ENCODE measurements at places on chromosomes 13 and 19.

- DNase-seq, result no peak
Observed at GRCh38 chr19:58261600-58261967, 17.2 kb upstream of the ZNF8 start.

- DNase-seq, result no peak
Observed at GRCh38 chr13:94829837-94830365, 117.6 kb upstream of the SOX21 start.

- no peak for DNase-seq
Observed at GRCh38 chr19:29311191-29311790, 98.3 kb upstream of the UQCRFS1 start.

DNA sequence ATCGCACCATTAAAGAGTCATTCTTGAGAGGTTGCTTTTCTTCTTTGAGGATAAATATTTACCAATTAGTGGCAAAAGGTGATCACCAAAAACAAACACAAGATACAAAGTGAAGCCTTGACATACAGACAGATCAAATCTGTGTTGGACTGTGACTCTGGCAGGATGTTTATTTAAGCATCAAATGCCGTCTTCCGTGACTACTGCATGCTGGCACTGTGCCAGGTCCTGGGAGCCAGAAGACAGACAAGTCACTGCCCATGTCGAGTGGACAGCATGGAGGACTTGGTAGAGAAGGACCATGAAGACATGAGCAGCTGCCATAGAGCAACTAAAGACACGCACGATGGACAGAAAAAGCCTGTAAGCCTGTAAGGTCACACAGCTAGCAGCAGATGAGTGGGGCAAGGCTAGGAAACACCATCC, 92.8 kb upstream of the FARP1 start:
- DNase-seq, result no peak

DNA sequence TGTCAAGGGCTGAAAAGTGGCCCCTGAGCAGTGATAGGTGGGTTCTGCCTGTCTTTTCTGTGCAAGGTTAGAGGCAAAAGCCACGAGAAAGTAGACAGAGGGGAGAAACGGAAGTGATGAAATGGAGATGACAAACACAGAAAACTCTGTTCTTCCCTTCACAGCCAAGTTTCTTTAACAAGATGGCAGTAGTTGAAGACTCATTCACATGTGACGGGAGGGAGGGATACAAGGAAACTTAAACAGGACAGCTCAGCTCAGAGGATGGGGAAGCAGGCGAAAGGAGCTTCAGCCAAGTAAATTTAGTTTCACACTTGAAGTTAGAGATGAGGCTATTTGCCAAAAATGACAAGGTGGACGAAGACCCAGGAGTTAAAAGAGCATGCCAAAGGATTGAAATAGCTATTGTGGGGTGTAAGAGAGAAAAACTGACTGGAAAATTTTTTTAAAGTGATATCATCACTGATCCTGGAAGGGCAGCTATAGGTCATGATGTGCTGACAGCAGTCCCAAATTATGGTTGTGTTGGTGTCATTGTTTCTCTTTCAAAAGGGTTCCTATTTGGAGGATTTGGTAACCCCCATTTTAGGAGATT, 347.9 kb downstream of the EFNB2 start:
- DNase-seq, result no peak

DNA sequence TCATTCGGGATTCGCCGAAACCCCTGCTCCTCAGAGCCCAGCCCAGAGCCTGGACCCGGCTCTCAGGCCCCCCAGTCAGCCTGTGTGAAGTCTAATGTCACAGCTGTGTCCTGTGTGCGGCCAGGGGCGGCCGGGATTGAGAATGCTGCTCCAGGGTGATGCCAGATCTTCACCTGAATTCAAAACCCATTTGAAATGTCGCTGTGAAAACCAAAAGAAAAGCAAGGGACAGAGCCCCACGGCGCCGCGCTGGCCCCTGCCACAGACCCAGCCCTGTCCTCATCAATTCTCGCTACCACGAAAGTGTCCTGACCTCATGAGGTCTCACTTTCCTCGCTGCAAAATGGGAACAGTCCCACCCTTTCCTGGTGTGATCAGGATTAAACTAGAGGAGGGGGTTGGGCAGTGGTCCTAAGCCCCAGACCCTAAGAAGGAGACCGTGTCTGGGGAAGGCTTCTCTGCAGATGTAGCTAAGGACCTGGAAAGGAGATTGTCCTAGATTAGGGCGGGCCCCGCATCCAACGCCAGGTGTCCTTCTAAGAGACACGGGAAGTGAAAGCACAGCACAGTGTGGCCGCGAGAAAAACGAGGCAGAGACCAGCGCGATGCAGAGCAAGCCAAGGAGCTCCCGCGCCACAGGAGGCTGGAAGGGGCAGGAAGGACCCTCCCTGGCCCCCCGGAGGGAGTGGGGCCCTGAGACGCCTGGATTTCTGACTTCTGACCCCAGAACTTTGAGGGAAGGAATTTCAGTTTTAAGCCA, 34.0 kb upstream of the SPACA7 start:
- DNase-seq, result no peak

GRCh38 chr19:33446330-33447293, 73.1 kb downstream of the CEBPG start:
- DNase-seq, result no peak

DNA sequence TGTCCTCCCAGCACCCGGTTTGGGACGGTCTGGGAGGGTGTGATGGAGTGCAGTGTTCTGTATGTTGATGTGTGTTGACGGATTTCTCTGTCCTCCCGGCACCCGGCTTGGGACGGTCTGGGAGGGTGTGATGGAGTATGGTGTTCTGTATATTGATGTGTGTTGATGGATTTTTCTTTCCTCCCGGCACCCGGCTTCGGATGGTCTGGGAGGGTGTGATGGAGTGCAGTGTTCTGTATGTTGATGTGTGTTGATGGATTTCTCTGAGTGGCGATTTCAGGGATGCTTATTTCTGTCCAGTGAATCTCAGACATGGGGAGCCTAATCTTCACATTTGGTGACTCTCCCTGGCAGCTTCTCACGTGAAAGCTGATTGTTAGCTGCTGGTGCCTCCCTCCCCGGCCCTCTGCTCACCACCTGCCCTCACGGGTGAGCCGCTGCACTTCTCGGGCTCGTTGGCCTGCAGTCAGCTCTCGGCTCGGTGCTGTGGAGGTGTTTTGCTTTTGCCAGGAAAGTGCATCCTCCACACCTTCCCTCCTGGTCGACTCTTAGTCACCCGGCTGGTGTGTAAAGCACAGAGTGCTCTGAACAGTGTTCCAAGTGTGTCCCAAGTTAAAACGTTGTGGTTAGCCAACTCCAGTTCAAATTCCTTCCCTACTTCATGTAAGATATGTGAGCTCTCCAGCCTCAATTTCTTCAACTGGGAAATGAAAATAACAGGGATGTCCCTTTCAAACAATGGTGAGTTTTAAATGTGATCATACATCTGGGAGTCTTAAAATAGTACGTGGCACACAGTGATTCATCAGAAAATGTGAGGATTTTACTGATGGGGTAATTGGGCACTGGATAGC, 54.6 kb downstream of the ATP11A start:
- no peak for DNase-seq

DNA sequence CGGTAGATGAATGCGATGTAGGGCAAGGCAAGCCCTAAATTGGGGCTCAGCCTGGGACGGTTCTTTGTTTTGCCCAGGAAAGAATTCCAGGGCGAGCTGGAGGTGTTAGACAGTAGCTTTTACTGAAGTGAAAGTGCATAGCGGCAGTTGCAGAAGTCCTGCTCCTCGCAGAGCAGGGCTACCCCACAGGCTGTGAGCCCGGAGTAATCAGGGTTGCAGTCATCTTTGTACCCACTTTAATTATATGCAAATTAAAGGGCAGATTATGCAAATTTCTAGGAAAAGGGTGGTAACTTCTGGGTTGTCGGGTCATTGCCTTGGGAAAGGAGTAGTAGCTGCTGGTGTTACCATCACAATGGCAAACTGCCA, 30.5 kb downstream of the VAV1 start:
- DNase-seq, result no peak

DNA sequence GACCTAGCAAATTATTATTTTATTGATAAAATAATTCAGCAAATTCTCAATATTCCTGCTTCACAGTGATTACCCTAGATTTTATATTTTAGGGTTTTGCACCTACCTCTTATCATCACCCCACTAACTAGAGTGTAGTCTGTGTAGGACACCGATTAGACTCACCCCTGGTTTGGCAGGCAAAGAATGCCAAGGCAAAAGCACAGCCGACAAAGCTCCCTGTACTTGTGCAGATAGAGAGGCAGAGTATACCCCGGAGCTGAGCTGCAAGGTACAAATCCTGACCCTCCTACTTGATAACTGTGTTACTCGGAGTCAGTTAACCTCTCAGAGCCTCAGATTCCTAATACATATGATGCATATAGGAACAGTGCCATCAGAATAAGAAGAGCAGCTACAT, 225.7 kb downstream of the ENOX1 start:
- DNase-seq, result no peak

GRCh38 chr19:19120308-19121231, 17.7 kb downstream of the TMEM161A start:
- no peak for DNase-seq

DNA sequence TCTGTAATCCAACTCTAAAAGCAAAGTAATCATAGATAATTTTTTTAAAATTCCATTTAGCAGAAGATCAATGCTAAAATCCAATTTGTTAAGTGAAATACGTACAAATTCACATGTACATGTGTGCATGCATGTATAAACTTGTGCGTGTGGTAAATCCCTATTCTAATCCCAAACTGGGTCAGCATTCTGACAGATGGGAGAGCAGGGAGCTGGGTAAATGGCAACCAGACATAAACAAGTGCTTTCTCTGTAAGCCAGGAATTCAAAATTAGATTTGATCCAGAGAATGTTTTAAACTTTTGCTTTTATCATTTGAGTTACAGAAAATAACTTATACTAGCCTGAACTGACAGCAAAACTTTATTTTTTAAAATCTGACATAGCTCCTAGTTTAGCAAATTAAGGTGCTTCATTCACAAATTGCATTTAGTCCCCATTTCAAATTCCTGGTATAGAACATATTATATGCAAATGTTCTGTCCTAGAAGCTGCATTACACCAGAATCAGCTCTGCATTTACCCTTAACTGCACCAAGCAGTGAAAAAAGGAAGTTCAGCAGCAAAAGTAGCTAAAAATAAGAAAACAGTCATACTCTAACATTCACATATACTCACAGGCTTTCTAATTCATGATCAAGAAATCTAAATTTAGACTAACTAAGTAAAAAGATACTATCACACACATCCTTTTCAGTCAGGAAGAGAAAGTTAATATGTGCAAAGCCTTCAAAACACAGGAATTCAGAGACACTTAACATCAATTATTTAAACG, 32.6 kb downstream of the UBL3 start:
- DNase-seq, result no peak

GRCh38 chr13:48214519-48215121, 18.4 kb upstream of the ITM2B start:
- DNase-seq, result no peak

DNA sequence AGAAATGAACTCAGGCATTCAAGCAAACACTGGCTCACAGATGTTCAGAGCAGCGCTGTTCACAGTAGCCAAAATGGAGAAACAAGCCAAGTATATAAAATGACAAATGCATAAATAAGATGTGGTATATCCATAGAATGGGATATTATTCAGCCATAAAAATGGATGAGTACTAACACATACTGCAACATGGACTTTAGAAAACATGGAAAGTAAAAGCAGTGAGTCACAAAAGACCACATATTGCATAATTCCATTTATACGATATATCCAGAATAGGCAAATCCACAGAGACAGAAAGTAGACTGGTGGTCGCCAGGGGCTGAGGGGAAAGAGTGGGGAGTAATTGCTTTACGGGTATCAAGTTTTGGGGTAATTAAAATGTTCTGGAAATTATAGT, 6.6 kb downstream of the ZNF837 start:
- no peak for DNase-seq

- no peak for DNase-seq
Observed at GRCh38 chr13:100068133-100068931, 20.6 kb upstream of the PCCA start.

DNA sequence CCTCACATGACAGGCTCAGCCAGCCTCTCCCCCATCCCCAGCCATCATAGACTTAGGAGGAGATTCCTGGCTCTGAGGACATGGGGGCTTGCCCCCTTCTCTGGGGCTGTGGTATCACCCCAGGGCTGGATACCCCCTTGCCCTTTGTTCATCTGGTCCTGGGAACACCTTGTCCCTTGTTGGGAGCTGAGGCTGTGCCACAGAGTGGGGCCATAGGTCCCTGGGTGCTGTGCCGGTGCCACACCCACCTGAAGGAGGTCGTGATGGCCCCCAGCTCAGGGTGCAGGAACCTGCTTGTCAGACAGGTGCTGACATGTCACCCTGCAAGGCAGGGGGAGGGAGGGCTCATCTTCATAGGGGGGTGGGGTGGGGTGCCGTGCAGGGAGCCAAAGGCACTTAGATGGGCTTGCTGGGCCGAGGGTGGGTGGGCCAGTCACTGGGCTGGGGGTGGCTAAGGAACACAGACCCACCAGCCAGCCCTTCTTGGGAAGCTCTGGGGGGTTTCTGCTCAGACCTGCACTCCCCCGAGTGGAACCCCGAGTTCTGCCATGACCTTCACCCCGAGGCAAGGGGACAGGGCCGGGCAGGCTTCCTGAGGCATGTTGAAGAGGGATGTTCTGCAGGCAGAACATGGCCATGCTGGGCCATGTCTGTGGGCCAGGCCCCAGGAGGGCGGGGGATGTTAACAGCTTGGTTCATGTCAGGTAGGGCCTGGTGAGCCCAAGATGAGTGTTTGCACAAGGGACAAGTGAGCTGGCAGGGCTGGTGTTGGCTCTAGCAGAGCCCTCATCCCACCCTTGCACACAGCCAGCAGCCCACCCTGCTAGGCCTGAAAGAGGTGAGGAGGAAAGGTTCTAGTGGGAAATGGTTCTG, 28.0 kb downstream of the TSSK6 start:
- DNase-seq, result no peak

DNA sequence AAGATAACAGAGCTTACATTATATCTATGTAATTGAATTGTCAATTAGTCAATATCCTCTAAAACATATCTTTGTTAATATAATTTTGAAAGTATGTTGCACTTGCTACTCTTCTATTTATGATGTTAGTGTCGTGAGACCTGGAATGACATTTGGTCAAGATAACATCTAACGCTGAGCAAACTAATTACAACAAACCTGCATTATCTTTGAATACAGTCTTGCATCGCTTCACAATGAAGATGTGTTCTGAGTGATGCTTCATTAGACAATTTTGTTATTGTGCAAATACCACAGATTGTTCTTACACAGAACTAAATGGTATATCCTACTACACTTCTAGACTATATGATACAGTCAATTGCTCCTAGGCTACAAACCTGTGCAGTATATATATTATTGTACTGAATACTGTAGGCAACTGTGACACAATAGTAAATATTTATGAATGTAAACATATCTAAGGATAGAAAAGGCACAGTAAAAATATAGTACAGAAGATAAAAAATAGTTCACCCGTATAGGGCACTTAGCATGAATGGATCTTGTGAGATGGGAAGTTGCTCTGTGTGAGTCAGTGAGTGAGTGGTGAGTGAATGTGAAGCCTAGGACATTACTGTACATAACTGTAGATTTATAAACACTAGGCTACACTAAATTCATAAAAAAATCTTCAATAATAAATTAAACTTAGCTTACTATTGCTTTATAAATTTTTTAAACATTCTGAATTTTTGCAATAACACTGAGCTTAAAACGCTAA, 1773.8 kb downstream of the PCDH9 start:
- no peak for DNase-seq

- DNase-seq, result no peak
Observed at GRCh38 chr13:112972867-112973576, 4.0 kb downstream of the MCF2L start.

GRCh38 chr13:33139184-33139583, 123.0 kb downstream of the KL start:
- no peak for DNase-seq
